ENCODE measurements at places on chromosomes 4 and X.
A peak's percentile ranks its signal among the peaks of the same experiment; 100 is the strongest.

DNA sequence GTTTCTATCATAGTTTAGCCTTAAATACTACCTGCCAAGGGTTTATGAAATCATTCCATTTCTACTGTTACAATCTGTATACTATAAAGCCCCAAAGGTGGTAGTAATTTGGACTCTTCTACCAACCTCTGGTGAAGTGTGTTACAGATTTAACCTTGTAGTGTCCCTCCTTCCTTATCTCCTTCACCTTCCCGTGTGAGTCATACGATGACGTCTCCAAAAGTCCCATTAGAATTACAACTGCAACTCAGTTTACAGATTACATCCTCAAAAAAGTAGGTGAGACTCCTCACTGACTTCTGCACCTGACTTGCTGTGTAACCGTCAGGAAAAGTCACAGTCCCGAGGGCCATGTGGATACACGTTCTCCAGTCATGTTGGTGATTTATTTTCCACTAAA, 219.0 kb downstream of the DCTD start:
- no peak for DNase-seq

GRCh38 chr4:113788888-113789287, 27.4 kb upstream of the CAMK2D start:
- DNase-seq: no peak

DNA sequence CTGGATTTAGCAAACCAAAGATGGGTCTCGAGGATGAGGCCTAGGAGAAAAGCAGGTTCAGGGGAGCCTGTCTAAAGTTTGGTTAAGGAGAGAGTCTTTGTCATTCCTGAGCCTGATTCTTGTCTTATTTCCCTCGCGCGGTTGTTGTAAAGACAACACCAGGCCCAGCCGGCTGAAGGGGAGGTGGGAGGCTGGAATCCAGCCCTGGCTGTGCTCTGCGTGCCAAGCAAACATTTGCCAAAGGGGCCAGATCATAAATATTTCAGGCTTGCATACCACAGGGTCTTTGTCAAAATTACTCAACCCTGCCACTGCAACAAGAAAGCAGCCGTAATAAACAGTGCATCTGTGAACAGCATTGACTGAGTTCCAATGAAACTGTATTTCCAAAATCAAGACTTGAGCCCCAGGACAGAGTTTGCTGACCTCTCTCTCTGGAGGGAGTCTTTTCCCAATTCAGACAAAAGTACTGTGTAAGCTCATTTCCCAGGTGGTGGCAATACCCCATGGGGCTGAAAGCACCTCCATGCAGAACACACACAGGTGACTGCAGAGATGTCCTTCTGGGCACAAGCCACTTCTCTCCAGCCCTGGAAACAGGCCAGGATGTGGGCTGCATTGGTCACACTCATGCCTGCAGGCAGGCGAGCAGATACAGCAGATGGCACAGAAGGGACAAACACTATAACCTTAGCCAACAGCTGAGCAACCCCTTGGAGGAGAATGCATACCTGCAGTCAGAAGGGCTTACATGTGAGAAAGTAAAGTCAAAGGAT, 320.3 kb downstream of the STK32B start:
- no peak for DNase-seq

GRCh38 chr4:41396214-41396613, 139.5 kb downstream of the UCHL1 start:
- no peak for DNase-seq

DNA sequence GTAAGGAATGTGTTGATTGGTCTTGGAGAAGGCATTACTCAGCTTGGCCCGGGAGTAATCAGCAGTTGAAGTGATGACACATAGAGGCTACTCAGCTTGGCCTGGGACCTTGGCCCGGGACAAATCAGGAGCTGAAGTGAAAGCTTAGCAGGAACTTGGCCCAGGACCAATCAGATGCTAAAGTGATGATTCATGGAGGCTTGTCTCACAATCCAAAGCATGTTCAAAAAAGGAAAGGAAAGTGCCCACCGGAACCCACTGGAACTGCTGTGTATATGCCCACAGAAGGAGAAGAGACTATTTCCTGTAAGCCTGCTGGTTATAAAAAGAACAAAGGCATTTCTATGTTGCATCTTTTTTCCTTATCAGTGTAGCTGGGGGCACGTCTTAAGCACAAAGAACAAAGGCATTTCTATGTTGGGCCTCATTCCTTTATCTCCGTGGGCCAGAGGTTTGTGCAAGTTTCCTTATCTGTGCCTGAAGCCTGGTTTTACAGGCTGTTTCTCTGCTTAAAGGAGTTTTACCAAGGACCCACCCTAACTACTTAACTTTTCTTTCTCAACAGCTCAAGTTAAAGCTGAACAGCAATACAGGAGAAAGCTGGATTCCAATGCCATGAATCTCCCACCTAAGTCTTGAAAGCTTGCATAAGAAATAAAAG, 1176.7 kb downstream of the NLGN4X start:
- DNase-seq: no peak

GRCh38 chrX:1384658-1385252, 7.2 kb downstream of the SLC25A6 start:
- DNase-seq: no peak

DNA sequence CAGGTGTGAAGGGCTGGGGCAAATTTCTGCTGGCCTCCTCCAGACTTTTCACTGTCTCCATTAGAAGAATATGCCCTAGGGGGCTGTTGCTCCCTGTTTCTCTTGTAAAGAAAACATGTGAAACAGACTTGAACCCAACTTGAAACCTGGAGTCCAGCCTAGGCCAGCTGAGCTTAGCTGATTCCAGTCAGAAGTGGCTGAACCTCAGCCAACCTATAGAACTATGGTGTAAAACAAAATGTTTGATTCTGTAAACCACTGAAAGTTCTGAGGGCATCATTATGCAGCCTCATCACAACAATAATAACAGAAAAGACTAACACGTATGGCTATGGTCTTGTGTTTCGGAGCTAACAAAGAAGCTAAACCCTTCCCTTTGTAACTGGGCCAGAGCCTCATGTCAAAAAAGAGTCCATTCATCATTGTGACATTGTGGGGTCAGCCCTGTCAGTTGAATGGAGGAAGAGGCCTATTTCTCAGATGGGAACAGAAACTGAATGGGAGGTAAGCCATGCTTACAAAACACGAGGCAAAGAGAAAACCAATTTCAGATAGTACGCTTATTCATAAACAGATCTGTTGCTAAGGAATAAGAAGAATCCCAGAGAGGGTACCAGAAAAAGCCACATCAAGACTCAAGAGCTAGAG, 34.1 kb downstream of the SETD7 start:
- DNase-seq: no peak

- DNase-seq: peak; percentile 33
Observed at GRCh38 chrX:132491191-132491590, 2.4 kb upstream of the MBNL3 start.

DNA sequence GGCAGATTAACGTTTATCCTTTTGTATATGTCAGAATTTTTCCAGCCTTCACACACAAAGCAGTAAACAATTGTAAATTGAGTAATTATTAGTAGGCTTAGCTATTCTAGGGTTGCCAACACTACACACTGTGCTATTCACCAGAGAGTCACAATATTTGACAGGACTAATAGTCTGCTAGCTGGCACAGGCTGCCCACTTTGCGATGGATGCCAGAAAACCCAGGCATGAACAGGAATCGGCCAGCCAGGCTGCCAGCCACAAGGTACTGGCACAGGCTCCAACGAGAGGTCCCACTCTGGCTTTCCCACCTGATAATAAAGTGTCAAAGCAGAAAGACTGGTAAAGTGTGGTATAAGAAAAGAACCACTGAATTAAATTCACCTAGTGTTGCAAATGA, 94.8 kb downstream of the TET2 start:
- DNase-seq: no peak

DNA sequence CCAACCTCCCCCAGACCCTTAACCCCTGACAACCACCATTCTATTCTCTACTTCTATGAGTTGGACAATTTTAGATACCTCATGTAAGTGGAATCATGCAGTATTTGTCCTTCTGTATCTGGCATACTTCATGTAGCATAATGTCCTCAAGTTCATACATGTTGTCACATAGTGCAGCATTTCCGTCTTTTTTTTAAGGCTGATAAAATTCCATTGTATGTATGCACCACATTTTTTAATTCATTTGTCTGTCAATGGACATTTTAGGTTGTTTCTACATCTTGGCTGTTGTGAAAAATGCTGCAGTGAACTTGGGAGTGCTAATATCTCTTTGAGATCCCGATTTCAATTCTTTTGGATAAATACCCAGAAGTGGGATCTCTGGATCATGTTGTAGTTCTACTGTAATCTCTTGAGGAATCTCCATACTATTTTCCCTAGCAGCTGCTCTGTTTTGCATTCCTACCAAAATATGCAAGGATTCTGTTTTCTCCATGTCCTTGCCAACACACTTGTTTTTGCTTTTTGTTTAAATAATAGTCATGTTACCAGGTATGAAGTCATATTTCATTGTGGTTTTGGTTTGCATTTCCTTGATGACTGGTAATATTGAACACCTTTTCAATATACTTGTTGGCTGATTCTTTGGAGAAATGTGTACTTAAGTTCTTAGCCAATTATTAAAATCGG, 48.8 kb upstream of the ADAD1 start:
- no peak for DNase-seq

GRCh38 chr4:185210102-185210981, 944 bp downstream of the SNX25 start:
- peak; percentile 58 for DNase-seq

GRCh38 chr4:156692016-156692415, 279.6 kb downstream of the PDGFC start:
- DNase-seq: no peak

- no peak for DNase-seq
Observed at GRCh38 chr4:10963958-10964703, 279.6 kb upstream of the CLNK start.

DNA sequence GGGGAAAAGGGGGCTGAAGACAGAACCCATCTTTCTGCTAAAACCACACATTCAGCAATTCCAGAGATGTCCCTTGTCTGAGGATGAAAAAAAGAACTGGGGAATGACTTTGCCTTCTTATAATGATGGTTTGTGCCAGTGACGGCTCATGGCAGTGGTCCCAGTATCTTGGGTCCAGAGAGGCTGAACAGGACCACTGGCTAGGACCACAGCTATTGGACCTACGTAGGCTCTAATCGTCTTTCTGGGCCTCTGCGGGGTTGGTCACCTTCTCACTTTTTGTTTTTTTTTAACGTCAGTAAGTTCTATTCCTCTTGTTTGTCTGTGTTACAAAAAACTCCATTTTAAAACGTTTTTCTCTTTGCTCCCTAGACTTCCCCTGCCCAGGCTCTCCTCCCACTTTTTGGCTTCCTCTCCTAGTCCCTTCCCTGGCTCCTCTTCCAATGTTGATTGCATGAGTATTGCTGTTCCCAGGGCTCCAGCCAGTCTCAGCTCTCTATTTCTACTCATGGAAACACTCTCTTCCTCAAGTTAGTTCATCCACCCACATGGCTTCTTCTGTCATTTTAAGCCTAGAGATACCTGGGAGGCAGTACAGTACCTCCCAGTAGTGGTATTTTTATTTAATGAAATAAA, 52.6 kb upstream of the STX18 start:
- no peak for DNase-seq

DNA sequence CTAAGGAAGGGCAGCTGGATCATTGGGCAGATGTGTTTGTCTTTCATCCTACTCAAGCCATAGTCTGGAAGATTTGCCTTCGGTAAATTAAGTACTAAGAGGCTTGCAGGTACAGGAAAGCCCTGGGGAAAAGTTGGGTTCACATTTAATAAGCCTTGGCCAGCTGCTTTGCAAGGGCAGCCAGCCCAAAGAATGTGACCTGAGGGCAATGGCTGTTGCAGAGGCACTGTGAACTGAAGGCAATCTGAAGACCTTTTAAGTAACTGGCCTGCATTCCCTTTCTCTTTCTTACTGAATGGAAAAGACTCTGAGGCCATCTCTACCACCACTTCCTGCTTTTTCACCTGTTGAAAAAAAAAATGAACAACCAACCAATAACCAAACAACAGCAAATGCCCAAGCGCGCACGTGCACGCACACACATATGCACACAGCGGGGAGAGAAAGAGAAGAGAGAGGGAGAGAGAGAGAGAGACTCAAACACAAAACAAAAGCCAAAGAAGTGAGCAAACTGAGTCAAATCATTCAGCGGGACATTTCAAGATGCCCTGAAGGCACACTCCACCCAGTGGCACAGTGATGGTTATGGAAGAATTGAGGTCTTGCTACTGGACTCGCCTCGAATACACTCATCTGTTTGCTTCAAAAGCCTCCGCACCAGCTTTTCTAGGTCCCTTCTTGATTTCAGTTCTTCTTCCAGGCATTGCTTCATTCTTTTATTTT, 19.6 kb downstream of the CD40LG start:
- DNase-seq: no peak

GRCh38 chr4:122259849-122260248, 107.7 kb downstream of the BLTP1 start:
- no peak for DNase-seq

- no peak for DNase-seq
Observed at GRCh38 chrX:37846558-37846933, 825 bp downstream of the DYNLT3 start.

DNA sequence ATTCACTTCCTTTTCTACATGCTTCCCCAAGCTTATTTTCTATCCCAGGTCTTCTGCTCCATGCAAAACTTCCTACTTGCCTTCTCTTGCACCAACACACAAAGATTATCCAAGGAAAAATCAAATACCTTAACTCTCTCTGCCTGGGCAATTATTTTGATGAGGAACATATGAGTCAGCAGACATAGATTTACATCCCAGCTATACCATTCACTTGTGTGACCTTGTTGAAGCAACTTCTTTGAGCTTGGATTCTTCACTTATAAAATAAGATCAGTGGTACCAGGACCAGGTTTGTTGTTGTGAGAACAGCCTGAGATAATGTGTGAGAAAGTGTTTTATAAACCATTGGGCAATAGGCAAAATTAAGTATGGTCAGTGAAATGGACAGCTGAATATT, 39.1 kb upstream of the TMEM192 start:
- DNase-seq: no peak

- DNase-seq: no peak
Observed at GRCh38 chrX:39307488-39307887, 506.2 kb downstream of the MID1IP1 start.

DNA sequence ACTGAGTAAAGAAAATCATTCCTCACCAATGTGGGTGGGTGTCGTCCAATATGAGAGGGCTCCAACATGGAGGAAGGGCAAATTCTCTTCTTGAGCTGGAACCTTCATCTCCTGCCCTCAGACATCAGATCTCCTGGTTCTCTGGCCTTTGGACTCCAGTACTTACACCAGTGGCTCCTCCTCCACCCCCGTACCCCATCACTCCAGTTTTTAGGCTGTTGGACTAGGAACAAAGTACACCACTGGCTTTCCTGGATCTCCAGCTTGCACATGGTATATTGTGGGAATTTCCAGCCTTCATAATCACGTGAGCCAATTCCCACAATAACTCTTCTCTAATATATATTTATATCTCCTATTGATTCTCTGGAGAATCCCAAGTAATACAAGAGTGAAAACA, 196.9 kb downstream of the PDHA2 start:
- DNase-seq: no peak

GRCh38 chrX:129780441-129781105, 824 bp downstream of the SASH3 start:
- DNase-seq: no peak
